ENCODE measurements at places on chromosomes 11 and 22.
A peak's percentile ranks its signal among the peaks of the same experiment; 100 is the strongest.

DNA sequence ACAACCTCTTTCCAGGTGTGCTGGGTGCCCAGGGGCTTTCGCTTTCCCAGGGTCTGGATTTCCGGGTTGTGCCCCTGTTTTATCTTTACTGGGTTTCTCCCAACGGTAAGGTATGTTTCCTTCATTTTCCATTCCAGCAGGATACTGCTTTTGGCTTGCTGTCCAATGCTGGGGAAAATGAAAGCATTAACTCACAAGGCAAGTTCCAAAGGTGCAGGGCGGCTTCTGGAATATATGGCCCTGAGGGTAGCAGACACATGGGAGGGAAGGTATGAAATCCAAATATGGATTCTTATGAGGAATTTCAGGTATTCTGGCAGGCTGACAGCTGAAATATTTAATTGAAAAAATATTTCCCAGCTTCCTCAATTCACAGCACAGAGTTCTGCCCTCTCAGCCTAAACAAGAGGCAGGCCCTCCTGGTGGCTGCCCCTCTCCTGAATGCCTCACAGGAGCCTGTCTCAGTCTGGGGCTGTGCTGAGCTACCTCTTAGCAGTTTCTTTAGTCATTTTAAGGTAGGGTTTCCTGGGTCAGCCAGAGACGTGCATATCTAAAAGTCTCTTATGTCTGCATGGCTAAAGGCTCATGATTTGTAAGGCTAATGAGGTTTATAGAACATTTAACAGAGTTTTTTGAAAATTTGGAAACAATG, 318.6 kb upstream of the B3GAT1 start:
- DNase-seq: no peak

- no peak for DNase-seq
Observed at GRCh38 chr11:107859459-107860239, 1.1 kb upstream of the SLC35F2 start.

DNA sequence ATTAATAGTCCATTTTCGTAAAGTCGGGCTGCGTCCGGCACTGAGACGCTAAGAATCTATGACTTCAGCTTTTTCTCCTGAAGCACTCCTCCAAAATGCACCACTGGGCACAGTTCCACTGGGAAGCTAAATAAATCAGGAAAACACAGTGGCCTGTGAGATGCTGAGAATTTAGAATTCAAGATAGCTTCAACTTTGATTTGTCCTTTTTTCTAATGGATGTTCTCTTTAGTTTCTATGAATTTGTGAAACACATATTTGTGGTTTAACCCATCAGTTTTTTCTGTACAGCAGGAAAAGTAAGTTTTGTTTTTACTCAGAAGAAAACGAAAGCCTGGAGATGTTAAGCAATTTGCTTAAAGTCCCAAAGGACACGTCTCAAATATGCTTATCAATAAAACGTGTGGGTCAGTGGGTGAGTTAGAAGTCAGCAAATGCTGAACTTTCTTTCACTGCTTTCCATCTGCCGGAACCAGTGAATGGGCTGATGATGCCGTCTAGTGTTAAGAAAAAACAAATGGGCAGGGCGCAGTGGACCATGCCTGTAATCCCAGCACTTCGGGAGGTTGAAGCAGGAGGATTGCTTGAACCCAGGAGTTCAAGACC, 40.7 kb upstream of the CLMP start:
- DNase-seq: no peak

DNA sequence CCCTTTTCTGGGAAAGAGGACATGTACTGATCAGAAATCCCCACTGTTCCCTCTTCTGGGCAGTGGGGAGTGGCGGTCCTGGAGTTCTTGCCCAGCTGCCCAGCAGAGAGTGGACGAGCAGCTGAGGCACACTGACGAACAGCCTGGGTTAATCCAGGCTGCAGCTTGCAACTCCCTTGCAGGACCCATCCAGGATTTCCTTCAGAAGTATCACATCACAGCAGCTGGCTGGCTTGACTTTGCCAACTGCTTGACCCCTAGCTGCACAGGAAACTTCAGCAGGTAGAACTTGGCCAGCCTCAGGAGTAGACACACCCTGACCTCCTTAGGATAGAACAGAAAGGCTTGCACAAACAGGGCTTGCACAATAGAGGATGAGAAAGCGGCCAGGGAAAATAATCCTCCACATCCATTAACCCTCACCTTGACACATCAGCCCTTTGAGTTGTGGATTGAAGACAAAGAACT, 27.9 kb upstream of the FZD4 start:
- no peak for DNase-seq

DNA sequence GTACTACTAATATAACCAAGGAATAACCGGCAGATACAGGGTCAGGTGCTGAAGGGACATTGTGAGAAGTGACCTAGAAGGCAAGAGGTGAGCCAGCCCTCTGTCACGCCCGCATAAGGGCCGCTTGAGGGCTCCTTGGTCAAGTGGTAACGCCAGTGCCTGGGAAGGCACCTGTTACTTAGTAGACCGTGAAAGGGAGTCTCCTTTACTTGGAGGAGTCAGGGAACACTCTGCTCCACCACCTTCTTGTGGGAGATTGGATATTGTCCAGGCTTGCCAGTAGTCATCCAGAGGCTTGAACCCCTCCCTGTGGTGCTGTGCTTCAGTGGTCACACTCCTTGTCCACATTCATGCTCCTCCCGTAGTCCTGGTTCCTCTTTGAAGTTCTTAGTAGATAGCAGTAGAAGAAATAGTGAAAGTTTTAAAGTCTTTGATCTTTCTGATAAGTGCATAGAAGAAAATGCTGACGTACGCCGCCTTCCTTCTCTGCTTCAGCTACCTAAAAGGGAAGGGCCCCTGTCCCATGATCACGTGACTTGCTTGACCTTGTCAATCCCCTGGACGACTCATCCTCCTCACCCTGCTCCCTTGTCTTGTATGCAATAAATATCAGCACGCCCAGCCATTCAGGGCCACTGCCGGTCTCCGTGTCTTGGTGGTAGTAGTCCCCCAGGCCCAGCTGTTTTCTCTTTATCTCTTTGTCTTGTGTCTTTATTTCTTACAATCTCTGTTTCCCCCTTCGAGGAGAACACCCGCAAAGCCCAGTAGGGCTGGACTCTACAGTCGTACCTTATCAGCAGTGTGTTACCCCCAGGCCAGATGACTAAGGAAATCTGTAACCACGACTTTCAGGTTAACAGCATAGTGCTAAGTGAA, 6.1 kb downstream of the NUP50 start:
- DNase-seq: peak; percentile 24

DNA sequence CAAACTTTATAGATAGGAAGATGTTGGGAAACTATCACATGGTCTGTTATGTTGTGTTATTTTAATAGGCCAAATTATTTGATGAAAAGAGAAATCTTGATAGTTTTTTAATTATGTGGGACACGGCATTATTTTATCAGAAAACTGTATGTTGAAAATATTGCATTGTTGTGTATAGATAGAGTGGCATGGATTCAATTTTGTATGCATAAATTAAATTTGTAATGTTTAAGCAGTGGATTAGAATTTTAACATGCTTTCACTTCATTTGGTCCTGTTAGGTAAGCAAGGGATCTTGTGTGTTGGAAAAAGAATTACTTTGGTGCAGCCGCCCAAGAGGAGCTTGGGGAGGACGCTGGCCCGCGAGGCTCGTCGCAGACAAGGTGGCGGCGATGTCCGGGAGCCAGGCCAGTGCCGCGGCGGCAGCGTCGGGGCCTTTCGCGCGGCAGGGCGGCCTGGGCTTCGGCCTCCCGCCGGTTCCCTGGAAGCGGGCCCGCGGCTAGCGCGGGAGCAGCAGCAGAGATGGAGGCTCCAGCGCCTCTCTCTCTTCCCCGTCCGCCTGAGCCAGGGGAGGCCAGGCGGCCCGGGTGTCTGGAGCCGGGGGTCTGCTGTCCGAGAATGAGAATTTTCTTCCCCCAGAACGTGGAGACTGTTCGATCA, 82.7 kb downstream of the GGT1 start:
- no peak for DNase-seq

GRCh38 chr11:77127920-77128691, at the start of gene MYO7A:
MYO7A (plus strand) TSS chr11:77128246; CDS start chr11:77130635, 2,389 bp downstream.
- DNase-seq: no peak

- no peak for DNase-seq
Observed at GRCh38 chr22:40326905-40327735, 19.2 kb upstream of the ADSL start.

GRCh38 chr11:95254716-95255115, 23.7 kb upstream of the SESN3 start:
- DNase-seq: no peak

GRCh38 chr11:22723274-22723673, 56.9 kb downstream of the GAS2 start:
- DNase-seq: no peak

DNA sequence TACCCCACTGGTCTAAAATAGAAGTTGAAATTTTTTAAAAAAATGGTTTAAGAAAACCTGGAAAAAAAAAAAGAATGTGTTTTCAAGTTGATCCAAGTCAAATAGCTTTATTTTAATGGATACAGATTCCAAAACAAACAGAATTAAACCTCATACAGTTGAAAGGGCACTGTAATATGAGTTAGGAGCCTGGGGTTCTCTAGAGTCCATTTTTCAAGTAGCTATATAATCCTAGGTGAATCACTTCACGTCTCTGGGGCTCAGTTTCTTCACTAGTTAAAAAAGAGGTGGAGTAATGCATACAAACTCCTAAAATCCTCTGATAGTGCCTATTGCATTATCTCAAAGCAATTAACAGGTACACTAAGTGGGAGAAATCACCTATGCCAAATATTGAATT, 132.9 kb downstream of the BBOX1 start:
- no peak for DNase-seq

DNA sequence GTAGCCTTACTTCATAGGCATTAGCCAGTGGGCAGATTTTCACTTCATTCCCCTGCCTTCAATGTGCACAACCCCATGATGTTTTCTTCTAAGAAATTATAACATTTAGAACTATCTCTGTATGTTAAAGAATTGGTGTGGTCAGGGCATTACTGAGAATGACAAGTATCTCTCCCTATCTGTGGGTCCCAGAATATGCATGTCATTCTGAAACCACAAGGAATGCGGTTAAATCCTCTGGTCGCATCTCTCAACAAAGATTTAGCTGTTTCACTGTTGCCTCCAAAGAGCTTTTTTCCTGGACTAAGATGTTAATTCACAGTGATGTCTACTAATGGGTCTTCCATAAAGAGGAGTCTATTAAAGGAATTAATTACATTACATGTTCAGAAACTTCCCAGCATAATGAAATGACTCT, 62.7 kb downstream of the LIF start:
- no peak for DNase-seq

- no peak for DNase-seq
Observed at GRCh38 chr11:125951731-125952130, 5.9 kb downstream of the VSIG10L2 start.

DNA sequence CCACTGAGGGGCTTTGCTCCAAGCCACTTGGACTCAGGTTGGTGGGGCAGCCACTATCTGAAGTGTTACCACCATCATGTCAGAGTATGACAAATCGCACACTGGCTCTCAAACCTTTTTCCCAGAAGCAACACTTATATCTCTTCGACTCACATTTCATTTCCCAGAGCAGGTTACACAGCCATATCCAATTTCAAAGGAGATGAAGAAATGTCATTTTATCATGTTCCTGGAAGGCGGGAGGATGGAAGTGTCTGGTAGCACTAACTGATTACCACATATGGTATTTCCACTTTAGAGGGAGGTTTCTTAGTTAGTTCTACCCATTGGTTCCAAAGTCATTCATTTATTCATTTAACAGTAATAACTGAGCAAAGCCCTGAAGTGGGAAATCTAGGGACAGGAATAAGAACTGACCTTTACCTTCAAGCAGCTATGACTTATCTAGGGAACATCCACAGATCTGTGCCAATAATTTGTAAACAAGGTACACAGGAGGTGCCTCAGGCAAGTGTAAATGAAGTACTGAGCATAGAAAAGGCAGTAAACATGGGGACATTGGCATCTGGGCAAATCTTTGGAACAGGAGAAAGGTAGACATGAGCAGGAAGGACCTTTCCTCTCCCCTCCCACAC, 54.9 kb upstream of the LRRC55 start:
- no peak for DNase-seq

GRCh38 chr11:71988050-71988449, 10.7 kb upstream of the IL18BP start:
- DNase-seq: no peak

DNA sequence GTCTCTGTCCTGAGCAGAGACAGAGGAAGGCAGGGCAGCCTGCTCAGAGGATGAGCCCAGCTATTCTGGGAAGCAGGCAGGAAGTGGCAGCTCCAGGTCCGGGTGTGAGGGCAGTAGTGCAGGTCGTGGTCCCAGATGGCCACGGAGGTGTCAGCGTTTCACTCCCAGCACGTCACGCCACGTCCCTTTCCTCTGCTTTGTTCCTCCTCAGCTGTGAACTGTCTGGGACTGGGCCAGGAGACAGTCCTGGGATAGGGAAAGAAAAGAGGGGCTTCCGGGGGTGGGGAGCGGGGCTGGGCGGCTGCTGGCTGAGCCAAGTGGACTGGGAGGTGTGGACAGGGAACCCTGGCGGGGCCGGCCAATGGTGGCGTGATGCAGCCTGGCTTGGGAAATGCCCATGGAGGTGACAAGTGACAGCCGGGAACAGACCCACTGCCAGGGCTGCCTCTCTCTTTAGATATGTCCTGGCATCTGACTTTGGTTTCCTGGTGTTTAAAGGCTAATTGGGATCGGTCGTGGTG, 64.7 kb downstream of the KCNQ1 start:
- DNase-seq: no peak

DNA sequence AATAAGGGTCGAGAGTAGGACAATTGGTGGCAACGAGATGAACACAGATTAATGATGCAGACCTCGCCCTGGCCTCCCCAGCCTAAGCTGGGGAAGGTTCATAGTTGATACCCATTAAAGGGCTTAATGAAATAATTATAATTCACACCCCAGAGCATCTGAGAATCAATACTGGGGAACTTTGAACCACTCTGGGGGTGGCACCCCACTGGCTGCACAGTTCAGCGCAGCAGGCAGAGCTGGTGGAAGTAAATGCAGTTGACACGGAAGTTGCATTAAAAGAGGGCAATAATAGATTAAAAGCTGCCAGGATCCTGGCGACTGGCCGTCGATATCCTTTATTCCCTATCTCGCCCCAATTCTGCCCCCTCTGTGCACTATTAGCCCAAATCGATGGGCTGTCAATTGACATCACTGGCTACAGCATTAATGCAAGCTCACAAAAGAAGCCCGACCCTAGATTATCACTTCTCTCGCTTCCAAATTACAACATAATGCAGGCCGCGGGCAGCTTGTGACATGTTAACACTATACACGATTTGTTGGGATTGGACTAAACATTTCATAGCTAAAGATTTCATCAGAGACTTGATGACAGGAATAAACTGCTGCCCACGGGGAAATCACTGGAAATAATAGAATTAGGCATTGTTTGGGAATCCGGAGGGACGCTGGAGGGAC, 14.5 kb downstream of the HSPA8 start:
- no peak for DNase-seq

DNA sequence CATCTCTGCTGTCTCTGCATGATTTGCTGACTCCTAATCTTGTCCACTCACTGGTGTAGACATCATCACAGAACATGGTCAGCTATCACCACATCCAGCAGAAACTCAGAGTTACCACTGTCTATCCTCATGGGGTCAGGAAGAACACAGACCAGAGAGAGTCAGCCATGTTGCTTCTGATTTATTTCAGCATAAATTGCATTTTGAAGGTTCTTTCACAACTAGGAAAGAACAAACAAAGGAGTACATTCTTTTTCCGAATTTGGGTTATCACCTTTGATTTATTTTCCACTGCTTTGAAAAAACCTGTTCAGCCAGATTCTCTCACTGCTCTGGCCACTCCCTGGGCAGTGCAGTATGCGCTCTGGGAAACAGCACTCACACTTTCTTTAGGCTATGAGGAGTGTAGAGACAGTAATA, 172.0 kb upstream of the MTMR2 start:
- no peak for DNase-seq

- no peak for DNase-seq
Observed at GRCh38 chr11:87603887-87604286, 566.2 kb downstream of the TMEM135 start.

- DNase-seq: no peak
Observed at GRCh38 chr22:27454807-27455450, 346.6 kb downstream of the MN1 start.

All from stimulated activated CD4-positive, alpha-beta T cell treated with anti-CD3 and anti-CD28 coated beads, Interleukin-12 subunit alpha, Interleukin-12 subunit beta, amount 100 ng/mL, for 48 hours (primary cell).